ENCODE measurements at places on chromosomes 5 and 9.

DNA sequence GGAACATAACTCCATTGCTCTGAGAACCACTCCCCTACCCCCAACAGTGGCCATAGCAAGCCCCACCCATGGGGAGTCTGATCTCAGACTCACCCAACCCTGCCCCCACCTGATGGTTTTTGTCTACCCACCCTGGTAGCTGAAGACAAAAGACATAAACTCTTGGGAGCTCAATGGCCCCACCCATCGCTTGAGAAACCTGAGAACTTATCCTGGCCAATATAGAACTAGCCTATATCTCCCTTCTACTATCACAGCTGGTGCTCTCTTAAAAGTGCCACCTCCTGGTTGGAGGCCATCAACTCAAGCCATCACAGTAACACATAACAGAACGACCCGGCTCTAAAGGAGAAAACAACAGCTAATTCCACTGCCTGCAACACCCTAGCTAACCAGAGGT, 47.9 kb upstream of the SNAPC3 start:
- DNase-seq: no peak

DNA sequence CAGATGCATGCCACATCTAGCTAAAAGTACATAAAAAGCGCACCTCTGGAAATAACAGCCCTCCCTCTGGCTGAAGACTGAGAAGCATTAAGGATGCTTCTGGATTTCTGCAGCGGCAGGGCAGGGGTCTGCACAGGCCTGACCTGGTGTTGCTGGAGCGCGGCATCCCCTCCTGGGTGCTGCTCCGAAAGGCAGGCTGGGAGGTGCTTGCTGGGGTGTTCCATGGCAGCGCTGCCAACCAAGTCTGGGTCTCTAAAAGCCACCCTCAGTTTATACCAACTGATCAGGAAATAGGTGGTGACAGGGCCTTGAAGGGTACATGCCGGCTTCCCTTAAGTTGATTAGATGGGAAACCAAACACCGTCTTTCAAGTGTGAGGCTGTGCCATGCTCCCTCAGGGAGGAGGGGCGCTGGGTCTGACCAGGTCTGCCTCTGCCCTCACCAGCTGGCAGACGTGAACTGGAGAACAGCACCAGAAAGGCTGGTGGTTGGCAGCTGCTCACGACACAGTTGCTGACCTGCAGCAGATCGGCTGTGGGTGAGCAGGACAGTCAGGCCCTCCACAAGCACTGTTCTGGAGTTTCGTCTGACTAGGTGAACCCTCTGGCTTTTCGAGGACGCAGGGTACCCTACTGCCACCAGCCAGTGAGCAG, 81.6 kb downstream of the DAP start:
- DNase-seq: no peak

DNA sequence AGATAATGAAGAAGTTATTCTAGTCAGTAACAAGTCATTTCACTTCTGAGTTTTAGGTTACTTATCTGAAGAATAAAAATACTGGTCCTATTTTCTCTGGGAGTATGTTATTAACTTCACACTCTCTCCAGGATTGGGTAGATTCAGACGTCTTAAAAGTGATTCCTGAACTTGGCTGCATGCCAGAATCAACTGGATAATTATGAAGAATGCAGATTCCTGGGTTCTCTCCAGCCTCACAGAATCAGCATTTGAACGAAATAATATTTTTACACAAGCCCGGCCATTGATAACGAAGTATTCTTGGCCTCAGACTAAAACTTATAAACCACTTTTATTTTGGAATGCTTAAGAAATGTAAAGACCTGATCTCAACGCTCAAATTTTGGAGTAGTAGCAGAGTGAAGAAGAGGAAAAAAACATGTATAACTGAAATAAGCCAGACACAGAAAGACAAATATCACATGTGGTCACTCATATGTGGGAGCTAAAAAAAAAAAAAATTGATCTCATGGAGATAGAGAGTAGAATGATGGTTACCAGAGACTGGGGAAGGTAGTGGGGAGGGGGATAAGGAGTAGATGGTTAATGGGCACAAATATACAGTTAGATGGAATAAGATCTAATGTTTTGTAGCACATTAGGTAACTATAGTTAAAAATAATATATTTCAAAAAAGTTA, 507.3 kb downstream of the ISL1 start:
- DNase-seq: no peak

GRCh38 chr5:74499256-74500050, 141.1 kb downstream of the ENC1 start:
- no peak for DNase-seq

- no peak for DNase-seq
Measured at GRCh38 chr9:17536027-17536426, 42.8 kb upstream of the SH3GL2 start.

GRCh38 chr5:80036615-80037014, 1.5 kb downstream of the THBS4 start:
- no peak for DNase-seq

DNA sequence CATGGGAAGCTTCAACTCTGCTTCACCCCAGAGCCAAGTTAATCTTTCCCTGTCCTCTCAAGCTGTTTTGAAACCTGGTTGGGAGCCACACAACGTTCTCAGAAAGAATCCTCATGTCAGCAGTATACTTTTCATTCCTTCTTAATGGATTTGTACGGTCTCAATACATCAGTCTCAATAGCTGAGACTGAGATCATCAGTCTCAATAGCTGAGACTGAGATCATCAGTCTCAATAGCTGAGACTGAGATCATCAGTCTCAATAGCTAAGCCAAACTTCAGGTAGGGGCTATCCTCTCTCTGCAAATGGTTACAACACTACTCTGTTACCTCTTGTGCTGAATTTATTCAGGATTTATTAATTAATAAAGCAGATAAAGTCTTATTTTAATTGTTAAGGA, 1317.4 kb upstream of the CDH9 start:
- DNase-seq: no peak

- DNase-seq: no peak
Measured at GRCh38 chr5:78353520-78353919, 6.9 kb upstream of the SCAMP1 start.

GRCh38 chr5:81363093-81363871, 30.7 kb downstream of the ACOT12 start:
- DNase-seq: no peak
